Stimulated activated CD8-positive, alpha-beta memory T cell treated with anti-CD3 and anti-CD28 coated beads, Interleukin-4, amount 100 ng/mL, for 1 hour (primary cell): ENCODE measurements at places on chromosomes 1 and 21.

DNA sequence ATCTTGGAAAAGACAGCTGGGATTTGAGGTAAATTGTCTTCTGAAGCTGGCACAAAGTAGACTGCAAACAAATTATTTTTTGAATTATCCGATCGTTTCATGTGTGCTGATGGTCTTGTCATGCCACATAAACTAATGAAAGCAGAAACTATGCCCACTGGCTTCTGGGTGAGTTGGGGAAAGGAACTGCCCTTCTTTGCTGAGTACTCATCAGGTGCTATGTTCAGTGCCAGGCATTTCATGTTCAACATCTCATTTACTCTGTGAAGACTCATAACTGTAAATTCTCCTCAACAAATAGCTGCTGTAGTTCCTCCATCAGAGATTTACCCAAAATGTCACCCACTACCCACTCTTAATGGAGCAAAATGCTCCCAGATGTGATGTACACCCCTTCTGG lies 1.2 kb downstream of the TRIT1 start:
- DNase-seq, result no peak

DNA sequence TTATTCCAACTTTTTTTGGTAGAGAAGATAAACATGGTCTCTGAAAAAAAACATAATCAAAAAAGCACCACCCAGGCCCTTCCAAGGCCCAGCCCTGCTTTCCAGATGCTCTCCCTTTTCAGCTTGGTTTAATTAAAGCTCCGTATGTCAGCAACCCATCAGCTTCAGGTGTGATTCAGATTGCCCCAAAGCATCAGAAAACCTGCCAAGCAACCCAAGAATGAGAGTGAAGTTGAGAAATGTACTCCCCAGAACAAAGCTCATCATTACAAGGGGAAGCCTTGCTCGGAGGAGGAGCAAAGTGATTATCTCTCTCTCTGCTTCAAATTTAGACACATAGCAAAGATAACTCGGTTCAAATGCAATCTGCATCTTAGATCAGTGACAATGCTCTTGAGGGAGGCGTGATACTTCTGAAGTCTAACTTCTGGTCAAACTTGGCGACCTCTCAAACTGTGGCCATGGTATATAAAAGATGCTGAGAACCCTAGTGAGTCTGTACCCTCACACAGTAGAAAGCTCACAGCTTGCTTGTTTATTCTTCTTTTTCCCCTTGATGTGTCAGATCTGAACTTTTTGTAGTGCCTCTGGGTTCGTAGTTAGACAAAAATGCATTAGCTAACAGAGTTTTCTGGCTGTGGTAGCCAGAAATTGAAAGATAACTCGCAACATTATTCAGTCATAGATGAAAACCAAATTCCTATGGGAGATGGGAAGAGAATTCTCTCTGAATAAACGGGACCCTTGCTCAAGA lies 63.3 kb upstream of the ZC3H11B start:
- DNase-seq, result no peak

DNA sequence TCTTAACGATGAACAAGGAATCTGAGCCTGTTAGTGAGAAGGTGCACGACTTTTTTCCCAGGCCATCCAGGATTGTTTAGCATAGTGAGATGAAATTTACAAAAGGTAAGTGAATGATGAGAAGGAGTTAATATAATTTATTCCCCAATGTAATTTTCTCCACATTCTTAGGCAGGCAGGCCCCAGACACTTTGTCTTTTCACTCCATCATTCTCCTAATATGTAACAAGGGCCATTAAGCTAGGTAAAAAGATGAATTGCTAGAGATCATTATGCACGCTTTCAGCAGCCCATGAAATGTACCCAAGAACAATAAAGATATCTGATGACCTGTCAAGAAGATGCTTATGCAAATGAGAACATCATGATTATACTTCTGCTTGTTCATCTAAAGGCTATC lies 24.1 kb downstream of the NIBAN1 start:
- DNase-seq, result no peak

- DNase-seq, result no peak
These were observed 478.9 kb downstream of the DPYD start for GRCh38 chr1:97441966-97442365.

GRCh38 chr1:35768350-35769187 lies 1.2 kb downstream of the CLSPN start:
- no peak for DNase-seq

GRCh38 chr1:197144570-197145325 lies 1.7 kb downstream of the ASPM start:
- no peak for DNase-seq

- no peak for DNase-seq
These were observed 9.7 kb downstream of the OR2B11 start for GRCh38 chr1:247448107-247448791.
